A549 treated with RU486 at 1 μM for 4 hours (cell line): ENCODE measurements at places on chromosomes 1 and 21. TPM values are rescaled to one million over a fixed set of nuclear protein-coding genes. Genes with fewer than 3 reads are reported as not detected.

Gene CR1
- not detected in 5 replicates for total RNA-seq

Gene CAMK2N1
- total RNA-seq, result 27.4 to 53.4 TPM (median 53.3 TPM) in 5 replicates

Gene COL8A2
- total RNA-seq, result 0.06 to 0.12 TPM (median 0.08 TPM) in 5 replicates

Gene CELA3B
- total RNA-seq, result not detected in 5 replicates

Gene LCE3D
- total RNA-seq, result 0.96 to 1.3 TPM (median 0.97 TPM) in 3 of 5 replicates, not detected in the others

Gene ZSWIM5
- 0.48 to 0.81 TPM (median 0.62 TPM) in 5 replicates for total RNA-seq

Gene CYYR1
- total RNA-seq, result not detected in 5 replicates
